ENCODE measurements at places on chromosomes 3 and 15. TPM values are rescaled to one million over a fixed set of nuclear protein-coding genes. Genes with fewer than 3 reads are reported as not detected.

The GJD2 gene
- total RNA-seq = 3.3 TPM

The MNS1 gene
- not detected for total RNA-seq

DNA sequence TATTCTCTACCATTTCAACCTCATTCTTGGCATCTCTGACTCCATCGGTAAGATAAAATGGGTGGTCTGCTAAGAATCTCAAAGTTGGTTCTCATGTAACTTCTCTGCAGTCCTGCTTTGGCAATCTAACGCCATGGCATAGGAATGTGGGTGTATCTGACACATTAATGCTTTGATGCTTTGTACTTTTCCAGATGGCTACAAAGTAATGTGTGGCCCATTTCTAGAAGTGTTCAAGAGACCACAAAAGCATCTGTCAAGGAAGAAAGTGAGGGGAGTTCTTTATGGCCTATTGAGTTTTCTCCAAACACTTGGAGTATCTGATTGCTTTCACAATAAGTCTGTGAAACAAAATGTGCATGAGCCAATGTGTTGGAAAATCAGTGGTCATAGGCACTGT, 339.9 kb upstream of the TGFBR2 start:
- DNase-seq = no peak

DNA sequence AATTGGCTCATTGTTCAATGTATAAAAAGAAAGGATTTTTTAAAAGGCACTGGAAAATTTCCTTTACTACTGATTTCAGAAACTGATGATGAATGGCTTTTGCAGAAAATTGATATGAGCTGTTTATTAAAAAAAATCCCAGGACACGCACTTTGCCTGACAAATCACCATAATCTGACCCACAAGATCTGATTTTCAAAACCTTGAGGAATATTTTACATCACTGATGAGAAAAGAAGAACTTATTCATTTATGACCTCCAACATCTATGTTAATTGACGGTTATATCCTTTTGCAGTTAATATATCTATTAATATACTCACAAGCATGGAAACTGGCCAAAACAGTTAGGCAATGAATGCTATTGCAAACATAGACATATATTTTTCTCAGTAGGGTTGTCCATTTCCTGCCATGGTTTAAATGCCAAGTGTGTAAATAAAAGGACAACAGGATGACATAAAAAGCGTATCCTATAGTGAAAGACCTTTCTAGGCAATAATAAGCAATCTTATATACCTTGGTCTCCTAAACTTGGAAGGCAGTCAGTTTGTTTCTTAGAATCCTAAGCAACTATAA, 109.7 kb upstream of the SLC7A14 start:
- DNase-seq = no peak

- DNase-seq = no peak
These were observed 110.3 kb downstream of the HCN4 start for GRCh38 chr15:73258271-73259108.

DNA sequence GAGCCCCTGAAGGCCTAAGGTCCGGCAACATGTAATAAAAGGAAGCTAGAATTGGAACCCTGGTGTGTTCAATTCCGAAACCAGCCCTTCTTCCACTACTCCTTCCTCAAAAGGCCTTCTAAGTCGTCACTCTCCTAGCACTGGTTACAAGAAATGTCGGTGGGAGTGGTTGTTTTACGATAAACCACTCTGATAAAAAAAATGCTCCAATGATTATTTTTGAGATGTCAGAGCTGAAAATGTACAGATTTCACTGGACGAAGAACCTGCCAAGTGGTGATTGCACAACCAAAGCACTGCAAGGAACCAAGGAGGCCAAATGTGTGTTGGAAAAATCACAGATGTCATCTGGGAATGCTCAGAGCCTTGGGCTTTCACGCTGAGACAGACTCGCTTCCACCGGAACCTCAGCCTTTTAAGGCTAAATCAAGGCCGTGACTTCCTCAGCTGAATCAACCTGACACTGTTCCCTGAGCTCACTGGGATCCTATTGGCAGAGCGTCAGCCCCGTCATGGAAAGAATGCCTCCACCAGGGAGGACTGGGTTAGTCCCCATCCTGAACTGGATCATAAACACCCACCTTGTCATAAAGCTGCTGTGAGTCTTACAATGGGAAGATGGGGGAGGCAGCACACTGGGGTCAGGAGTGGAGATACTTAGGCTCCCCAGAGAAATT, 108.1 kb upstream of the THBS1 start:
- DNase-seq = no peak

GRCh38 chr3:33039628-33040027, 57.3 kb downstream of the GLB1 start:
- DNase-seq = no peak

DNA sequence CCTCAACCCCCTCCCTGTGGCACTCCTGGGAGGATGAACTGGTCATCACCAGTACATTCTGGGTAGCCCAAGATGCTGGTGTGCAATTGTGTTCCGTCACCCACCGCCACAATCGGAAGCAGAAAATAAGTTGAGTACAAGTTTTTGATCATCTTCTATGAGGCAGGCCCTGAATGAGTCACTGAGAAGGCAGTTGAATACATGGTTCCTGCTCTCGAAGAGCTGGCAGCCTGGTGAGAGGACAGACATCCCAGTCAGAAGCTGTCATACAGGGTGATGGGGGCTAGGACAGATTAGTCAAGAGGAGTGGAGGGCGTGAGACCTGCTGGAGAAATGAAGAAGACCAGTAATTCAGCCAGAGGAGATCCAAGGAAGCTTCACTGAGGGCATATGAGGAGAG, 6.2 kb downstream of the CEMIP start:
- no peak for DNase-seq

DNA sequence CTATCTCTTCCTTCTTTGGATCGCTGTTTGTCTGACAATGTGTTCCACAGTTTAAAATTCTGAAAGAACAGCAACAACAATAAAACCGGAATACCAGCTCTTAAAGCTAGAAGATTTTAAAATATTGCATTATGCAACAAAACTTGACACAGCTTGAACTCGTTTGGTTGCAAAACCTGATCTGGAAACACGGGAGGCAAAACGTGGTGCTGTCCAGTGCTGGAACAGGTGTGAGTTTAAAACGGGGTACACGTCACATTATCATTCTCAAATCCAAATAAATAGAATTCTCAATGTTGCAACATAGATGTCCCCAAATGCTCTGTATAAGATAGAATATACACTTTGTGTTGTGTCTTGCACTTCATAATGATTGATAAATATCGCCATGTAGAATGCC, 110.9 kb upstream of the LYSMD4 start:
- DNase-seq = no peak

DNA sequence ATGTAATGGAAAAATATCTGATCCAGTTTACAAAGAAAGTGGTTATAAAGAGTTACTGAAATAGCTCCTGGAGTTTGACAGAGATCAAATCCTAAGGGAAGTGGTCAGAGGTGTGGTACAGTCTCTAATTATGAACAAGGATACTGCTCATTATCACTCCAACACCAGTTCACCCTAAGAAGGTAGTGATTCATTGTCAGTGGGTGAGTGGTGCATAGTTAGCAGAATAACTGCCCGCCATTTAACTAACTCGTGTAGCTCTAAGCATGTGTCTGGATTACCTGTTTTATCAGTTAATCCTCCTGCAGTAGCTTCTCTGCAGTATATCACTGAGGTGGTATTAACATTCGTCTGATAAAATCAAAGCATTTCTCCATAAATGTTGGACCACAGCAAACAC, 700.1 kb downstream of the NLGN1 start:
- no peak for DNase-seq

DNA sequence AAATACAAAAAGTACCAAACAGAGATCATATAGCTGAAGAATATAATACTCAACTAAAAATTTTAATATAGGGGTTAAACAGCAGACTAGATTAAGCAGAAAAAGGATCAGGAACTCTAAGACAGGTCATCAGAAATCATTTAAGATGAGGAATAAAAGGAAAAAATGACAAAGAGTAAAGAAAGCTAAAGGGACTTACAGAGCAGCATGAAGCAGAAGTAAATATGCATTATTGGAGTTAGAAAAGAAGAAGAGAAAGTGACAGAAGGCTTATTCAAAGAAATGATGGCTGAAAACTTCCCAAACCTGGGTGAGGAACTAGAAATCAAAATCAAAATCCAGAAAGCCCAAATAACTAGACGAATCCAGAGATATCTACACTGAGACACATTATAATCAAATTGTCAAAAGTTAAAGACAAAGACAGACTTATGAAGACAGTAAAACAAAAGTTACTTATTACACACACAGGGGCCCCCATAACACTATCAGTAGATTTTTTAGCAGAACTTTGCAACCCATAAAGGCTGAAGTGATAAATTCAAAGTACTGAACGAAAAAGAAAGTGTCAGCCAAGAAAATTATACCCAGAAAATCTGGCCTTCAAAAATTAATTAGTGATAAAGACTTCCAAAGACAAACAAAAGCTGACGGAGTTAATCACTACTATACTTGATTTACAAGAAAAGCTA, 95.6 kb downstream of the SCAPER start:
- DNase-seq = no peak
